ENCODE measurements at places on chromosomes 4 and X.

DNA sequence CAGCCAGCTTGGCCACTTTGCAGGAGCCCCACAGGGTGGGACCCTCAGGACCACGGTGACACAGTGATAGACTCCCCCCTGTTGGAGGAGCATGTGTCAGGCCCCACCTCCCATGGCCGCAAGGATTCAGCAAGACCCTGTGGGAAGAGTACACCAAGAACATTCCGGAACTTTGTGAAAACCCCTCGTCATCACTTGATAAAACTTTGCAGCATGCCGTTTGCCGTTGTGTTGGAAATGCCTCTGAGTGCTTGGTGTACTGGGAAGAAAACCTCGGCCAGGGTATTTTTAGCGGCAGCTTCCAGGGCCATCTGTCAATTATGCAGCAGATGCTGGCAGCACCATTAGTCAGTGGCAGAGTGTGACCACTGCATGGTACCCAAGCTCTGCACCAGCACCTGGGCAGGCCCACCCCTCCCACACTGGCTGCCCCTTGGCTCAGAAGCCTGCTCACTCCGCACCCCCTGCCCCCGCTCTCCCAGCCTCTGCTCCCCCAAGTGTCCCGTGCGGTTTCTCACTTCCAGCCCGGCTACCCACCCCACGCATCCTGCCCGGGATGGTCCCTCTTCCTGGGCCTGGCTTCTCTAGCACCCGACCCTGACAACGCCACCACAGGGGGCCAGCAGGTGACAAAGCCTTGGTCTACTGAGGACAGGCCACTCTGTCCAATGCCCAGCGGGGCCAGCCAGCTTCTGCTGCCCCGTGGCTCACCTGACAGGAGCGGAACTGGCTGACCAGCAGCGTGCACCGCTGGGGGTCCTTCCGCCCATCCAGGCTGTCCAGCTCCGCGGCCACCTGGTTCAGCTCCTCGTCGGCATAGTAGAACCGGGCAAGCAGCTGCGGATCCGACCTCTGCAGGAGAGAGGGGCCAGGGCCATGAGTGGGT, 65.0 kb downstream of the ZFYVE28 start:
- DNase-seq: no peak

DNA sequence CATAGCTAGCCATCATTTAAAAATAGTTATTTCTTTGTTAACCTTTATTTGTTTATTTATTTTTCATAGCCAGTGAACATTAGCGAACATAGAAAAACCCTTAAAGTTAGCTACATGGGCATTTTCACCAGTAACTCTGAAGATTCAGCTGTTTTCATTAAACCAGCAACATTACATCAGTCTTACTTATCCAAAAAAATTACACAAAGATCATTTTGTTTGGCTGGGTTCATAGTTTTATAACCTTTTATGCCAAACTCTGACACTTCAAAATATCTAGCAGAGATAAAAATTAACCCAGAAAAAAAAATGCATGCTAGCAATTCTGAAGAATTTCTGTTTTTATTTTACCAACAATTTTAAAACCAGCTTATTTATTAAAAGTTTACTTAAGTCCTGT, 784.1 kb downstream of the PCDH18 start:
- DNase-seq: no peak

DNA sequence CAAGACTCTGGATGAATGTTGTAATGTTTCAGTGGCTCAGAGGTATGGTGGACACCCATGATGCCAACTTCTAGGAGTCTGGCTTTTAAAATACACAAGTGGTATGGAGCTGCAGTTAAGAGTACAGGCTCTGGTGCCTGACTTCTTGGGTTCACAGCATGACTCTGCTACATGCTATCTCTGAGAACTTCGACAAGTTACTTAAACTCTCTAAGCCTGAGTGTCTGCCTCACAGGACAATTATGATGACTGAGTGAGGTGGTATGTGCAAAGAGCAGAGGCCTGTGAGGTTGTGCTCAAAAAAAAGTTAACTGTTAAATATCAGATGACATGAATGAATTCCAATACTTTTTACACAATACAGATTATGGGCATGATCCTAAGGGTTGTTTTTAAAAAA, 90.9 kb upstream of the SRD5A3 start:
- DNase-seq: no peak

DNA sequence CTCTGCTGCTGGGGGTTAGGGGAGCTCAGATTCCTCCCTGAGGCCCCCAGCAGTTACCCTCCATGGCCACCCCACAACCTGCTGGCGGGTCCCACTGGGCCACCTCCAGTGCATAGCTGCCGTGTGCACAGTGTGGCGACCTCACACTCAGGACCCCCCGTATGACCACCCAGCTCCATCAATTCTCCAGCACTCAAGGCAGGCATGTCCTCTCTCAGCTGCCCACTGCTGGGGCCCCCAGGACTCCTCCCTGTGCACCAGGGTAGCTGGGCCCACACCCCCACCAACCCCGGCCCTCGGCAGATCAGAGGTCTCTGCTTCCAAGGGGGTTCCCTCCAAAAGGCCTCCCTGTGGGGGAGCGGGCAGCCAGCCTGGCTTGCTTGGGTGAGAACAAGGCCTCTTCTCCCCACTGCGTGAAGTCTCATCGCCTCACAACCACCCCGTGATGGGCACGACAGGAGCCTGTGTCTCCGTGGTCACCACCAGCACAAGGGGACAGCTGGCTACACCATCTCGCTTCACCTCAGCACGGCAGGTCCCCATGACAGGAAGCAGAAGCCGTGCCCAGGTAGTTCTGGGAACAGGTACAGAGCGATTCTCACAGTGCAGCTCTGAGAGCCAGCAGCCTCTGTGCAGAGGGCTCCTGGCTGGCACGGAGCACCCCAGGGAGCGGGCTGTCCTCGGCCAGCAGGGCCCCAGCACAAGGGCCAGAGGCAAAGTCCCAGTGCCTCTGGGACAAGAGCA, 4.6 kb upstream of the HAUS3 start:
- no peak for DNase-seq

GRCh38 chrX:126265116-126265515, 99.0 kb upstream of the DCAF12L2 start:
- DNase-seq: no peak

DNA sequence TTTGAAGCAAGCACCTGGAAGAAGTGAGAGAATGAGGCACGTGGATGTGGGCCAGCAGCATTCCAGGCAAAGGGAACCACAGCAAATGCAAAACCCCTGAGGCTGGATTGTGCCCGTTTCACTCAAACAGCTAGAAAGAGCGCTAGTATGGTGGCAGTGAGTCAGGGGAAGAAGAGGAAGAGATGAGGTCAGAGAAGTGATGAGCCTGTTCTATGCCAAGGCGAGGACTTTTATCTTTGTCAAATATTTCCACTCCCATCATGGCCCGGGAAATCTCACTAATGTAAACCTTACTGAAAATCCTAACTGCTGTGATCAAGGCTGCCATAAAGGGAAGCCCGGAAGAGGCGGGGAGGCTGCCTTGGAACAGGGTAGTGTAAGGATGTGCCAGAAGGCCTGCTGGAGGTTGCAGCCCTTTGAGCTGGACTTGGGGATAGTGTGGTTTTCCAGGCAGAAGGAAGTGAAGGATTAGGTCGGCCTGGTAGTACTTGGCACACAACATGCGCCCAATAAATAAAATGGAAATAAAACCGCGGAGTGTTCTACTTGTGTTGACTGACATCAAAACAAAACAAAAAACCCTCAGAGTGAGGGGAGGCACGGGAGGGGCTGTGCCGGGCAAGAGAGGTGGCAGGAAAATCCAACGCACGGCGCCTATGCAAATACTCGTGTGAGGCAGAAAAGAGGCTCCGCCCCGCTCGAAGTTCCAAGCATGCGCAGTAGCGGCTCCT, 1.2 kb upstream of the CDK16 start:
- peak; percentile 57 for DNase-seq

- no peak for DNase-seq
Observed at GRCh38 chr4:182504463-182504862, 261.3 kb downstream of the TENM3 start.

GRCh38 chr4:72886602-72887001, 182.9 kb downstream of the COX18 start:
- DNase-seq: peak; percentile 6

DNA sequence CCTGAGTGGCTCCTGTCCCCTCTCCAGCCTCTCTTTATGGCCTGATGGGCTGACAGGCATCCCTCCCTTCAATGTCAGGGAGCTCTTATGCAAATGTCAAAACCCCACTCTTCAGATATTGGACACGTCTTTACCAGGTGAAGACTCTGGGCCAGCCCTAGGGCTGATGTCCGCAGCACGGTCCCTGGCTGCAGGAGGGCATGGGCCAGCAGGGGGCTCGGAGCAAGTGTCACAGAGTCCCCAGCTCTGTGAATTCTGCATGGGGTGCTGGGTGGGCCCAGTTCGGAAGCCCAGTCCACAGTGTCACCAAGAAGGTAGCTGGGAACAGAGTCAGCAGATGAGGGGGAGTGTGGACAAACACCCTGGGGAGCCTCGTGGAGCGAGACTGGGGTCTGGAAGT, 39.6 kb upstream of the PSAPL1 start:
- DNase-seq: no peak

- no peak for DNase-seq
Observed at GRCh38 chrX:53474707-53475106, 40.5 kb upstream of the HSD17B10 start.

- no peak for DNase-seq
Observed at GRCh38 chr4:109278594-109279031, 23.8 kb downstream of the COL25A1 start.

- peak; percentile 45 for DNase-seq
Observed at GRCh38 chr4:52982255-52982945, 120.3 kb downstream of the RASL11B start.

DNA sequence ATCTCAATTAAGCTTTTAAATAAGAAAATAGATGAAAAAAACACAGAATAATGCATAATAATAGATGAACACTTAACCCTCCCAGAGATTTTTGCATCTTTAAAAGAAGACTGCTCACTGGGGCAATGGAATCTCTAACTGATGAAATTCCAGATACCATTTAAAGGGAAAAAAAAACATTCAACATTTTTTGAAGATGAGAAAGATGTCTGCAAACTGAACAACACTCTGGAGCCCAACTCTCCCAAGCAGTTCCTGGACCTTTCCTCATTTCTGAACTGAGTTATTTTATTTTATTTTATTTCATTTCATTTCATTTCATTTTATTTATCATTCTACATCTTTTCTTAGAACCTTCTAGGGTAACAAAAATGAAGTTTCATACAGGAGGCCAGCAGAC, 90.7 kb downstream of the CORIN start:
- no peak for DNase-seq

DNA sequence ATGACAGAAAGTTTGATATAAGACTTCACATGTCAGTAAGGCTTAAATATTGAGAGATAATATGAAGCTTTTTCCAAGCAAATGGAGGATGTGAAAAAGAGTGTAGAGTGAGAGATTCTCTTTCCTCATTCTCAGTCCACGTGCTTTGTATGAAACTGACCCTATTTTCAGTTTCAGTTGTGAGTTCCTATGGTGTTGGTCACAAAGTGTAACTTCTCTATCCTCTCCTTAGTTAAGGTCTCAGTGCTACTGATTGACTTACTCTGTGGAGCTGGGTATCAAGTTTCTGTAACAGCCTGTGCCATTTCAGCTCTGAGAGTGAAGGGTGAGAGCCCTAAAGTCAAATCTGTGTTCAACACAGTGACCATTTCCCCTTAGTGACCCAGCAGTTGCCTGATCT, 277.2 kb downstream of the EPHA5 start:
- DNase-seq: no peak

GRCh38 chr4:80655662-80656061, 320.1 kb downstream of the CFAP299 start:
- DNase-seq: no peak

- DNase-seq: no peak
Observed at GRCh38 chr4:128553686-128554515, 255.6 kb upstream of the JADE1 start.

DNA sequence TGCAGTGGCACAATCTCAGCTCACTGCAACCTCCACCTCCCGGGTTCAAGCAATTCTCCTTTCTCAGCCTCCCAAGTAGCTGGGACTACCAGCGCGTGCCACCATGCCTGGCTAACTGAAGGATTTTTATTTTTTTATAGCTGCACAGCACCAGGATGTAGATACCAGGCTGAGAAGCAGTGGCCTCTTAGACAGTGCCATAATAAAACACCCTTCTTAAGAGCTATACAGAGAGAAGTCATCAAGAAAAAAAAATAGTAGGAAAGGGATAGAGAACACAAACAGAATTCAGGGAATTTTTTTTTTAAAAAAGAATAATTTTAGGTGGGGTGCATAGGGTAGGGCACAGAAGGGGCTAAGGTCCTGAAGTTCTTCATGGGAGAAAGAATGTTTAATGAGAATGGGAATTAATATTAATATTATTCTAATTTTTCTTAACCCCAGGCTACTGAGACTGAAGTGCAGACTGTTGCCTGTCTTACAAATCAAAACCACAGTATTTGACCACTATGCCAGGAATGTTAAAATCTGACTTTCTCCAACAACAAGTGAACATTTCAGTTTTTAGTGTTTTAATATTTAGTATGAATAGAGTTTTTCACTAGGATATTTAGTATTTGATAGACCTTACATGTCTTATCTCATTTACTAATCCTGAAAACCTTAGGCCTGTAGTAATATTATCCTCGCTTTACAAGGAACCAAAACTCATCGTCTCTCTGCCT, 146.7 kb downstream of the KCNIP4 start:
- peak; percentile 2 for DNase-seq

DNA sequence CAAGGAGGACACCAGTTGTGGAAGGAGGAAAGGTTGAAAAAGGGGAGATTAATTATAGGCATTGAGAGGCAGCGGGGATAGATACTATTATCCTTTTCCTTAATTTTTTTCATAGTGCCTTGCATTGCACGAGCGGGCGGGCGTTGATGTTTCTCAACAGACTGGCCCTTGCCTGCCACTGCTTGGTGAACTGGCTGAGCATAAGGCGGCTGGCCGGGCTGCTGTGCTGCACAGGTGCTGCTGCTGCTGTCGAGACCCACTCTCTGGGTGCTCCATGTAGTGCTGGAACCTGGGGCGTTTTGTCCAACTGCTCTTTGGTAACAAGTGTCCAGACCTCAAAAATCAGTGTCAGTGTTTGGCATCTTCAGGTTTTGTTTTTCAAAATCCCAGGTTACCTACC, 83.3 kb upstream of the PAQR3 start:
- no peak for DNase-seq

DNA sequence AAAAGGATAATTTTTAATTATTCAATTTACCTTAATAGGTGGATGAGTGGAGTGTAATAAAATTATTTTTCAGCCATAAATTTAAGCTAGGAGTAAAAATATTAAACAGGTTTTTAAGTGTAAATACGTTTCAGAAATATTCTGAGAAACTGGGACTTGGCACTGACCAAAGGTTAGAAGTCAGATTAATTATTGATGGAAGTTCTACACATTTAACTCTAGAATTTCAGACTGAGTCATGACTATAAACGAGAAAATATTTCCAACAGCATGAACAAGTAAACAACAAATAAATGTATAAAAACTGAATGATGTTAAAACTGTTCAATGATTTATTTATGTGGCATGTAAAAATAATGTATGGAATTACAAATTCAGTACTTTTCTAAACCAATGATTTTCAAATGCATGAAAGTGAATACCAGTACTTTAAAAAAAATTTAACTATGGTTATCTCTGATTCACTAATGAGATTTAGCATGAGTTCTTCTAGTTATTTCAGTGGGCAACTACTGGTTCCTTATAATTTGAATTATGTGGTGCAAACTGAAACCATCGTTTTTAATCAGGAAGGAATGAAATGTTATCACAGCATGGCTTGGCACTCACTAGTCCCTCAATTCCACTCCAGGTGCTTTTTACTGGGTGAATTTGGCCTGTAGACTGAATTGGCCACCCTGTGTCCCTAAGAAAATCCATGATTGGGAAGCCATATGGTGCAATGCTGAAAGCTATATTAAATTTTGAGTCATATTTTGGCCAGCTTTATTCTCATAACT, 244.2 kb downstream of the FSTL5 start:
- no peak for DNase-seq

GRCh38 chr4:117907646-117908045, 126.6 kb upstream of the NDST3 start:
- no peak for DNase-seq

Measured in dermis microvascular lymphatic vessel endothelial cell (primary cell).